ENCODE measurements at places on chromosomes 13 and 19.

- DNase-seq = no peak
Measured at GRCh38 chr19:8831832-8832131, 322 bp downstream of the ZNF558 start.

DNA sequence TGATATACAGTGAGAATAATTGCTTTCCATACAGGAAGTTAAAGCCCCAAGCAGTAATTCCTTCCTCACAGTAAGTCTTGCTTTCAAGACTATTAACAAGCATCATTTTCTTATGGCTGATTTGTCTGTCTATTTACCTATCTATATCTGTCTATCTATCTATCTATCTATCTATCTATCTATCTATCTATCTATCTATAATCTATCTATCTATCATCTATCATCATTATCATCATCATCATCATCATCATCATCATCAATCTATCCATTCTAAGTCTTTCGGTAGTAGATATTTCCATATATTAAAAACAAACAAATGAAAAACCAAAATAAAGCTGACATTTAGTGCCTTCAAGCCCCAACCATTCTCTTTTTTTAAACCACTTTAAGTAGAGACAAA lies 224.4 kb upstream of the RXFP2 start:
- DNase-seq = no peak

GRCh38 chr13:97018029-97018819 lies 23.9 kb upstream of the OXGR1 start:
- no peak for DNase-seq

DNA sequence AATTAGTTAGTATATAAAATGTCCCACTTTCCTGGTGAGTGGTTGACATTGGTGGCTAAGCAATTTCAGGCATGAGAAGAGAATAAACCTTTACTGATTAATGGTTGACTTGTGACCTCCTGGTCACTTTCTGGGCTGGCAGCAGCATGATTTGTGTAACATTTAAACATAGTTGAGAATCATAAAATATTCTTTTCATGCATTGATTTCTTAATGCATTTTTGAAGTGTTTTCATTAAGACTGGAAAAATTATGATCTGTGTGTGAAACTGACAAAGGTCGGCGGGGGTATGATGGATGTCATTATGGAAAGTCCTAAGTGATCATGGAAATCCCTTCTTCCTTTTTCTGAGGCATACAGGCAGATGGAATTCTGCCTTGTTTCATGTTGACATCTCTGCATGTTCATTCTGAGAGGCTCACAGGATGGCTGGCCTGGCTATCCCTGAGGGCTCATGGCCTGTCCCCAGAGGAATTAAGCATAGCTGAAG lies 98.7 kb upstream of the RNF113B start:
- DNase-seq = no peak

GRCh38 chr19:38781058-38781457 lies 7.7 kb upstream of the LGALS7 start:
- no peak for DNase-seq

DNA sequence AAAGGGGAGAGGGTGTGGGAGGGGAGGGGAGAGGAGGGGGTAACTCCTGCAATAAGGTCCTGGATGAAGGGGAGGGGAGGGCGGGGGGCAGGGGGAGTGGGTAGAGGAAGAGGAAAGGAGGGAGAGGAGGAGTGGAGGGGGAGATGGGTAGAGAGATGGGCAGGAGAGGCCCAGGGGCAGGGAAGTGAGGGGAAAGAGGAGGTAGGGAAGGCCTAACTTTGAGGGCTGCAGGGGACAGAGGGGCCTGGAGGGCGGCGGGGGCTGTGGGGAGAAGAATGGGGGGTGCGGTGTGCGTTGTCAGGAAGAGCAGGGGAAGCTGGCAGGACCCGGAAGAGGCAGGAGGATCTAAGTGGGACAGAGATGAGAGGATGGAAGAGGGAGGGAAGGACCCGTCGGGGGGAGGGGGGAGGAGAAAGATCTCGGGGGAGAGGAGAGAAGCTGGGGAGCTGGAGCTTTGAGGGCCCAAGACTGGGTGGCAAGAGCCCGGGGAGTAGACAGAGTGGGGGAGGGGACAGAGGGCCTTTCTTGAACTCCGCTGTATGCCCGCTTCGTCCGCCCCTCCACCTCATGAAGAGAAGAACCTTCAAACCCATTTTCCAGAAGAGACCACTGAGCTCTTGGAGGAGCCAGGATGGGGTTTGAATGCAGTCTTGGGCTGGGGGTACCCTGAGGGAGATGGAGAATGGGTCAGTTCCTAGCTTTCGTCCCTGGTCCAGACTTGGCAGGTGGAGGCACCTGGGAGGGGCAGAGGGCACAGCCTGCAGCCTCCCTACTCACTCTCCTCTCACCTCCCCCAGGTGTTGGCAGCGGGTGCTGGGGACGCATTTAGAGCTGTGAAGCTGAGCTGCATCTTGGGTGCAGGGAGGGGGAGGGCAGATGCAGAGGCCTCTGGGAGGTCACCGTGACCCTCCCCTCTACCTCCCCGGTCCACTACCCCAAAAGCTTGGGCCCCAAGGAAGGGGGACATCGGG lies 778 bp upstream of the LRRC4B start:
- DNase-seq = no peak

- DNase-seq = no peak
Measured at GRCh38 chr13:114166381-114167131, 12.5 kb upstream of the CFAP97D2 start.

DNA sequence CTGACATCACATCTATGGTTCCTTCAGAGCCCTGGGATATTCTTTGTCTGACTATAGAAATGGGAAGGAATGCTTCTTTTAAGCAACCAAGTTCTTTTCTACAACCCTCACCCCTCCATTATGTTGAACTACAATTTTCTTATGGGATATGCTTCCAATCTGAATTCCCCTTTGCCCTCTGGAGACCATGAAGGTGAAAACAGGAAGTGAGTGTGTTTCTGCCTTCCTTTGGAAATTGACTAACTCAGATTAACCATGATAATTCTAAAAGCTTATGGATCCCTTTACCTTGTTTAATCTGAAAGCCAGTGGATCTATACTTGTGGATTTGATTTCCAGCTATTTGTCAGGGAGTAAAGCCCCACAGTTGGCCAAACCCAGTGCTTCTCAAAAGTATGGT lies 90.8 kb upstream of the SERTM1 start:
- DNase-seq = no peak

- no peak for DNase-seq
Measured at GRCh38 chr13:53054569-53054968, 26.0 kb downstream of the OLFM4 start.

DNA sequence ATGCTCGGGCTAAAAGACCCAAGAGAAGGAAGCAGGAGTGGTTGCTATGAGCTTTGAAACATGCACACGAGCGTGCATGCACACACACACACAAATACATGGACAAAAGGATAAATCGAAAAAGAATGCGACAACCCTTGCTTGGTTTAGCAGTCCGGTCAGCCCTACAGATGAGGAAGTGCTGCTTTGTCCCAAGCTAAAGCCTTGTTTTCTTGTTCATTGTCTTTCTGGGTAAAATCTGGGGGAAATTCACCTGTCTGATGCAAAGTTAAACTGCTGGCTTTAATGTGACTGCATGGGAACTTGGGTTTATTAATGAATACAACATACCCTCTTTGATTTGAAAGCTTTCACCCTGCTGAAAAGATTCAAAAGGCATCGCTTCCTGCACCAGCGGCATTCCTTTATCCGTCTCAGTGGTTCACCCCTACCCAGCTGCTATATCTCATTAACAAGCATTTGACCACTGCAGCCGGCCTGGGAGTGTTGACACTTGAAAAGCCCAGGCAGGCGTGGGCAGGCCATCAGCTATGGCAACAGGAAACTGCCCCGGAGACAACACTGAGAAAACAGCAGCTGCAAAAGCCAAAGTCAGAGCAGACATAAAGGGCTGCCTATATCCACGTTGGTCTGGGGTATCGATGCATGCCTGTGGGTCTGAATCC lies 301.7 kb downstream of the NDFIP2 start:
- peak; percentile 73 for DNase-seq

GRCh38 chr19:11530432-11530831 lies 1.5 kb upstream of the ECSIT start:
- peak; percentile 71 for DNase-seq

- DNase-seq = no peak
Measured at GRCh38 chr13:66624302-66624701, 605.8 kb downstream of the PCDH9 start.

- no peak for DNase-seq
Measured at GRCh38 chr19:30317403-30317802, 54.8 kb upstream of the ZNF536 start.

DNA sequence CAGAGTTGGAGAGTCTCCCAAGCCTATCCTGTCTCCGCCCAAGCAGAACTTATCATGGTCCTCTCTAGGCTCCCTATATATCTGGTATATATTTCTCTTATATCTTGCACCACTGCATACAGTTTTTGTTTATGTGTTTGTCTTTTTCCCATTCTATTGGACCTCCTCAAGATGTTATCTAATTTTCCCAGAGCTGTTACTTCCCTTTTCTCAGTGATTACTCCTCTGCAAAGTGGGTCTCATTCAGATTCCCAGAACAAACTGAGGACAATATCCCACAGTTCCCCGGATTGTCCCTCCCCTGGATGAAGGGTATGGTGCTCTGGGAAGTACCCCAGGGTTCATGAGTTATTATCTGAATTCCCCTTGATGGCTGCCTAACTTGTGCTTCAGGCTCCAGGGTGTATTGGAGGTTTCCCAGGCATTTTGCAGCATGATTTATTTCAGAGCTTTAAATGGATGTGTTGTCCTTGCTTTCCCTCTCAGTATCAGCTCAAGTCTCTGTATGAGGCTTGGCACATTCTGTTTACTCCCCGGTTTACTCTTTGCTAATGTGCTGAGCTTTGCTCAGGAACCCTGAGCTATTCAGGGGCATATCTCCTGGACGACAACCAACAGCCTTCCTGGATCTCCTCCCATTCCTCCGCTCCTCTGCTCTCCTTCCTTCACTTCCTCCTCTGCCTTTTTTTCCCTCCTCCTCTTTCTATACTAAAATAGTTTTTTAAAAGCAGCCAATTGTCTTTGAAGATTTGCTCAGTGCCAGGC lies 329.3 kb downstream of the SPRY2 start:
- DNase-seq = no peak

DNA sequence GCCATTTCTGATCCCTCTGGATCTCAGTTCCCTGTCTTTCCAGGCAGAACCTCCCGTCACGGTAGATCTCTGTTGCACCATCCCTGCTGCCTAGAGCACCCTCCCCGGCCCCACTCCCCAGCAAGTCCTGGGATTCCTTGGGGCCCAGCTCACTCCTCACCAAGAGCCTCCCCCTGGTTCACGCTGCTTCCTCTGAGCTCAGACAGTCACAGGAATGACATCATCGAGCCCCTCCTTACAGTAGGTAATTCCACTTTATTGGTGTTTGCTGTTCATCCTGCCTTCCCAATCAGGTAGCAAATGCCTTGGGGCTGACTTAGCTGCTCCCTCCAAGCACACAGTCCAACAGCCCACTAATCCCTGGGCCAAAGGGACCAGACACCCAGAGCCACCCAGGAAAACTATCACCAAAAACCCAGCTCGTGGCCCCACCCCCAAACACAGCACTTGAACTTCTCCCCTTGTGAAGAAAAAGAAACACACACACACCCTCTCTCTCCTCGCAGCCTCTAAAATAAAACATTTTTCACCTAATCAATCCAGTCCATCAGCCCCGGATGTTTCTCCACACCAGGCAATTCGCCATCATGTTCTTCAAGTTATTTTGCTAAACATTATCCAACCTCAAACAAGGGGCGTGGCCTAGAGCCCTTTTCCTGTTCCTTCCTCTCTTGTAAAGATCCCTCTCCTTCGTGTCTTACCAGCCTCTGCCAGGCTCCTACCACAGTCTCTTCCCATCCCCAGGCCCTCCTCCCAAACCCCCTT lies 2.5 kb downstream of the NAPA start:
- peak; percentile 83 for DNase-seq
